ENCODE measurements at places on chromosomes 1 and 21.

DNA sequence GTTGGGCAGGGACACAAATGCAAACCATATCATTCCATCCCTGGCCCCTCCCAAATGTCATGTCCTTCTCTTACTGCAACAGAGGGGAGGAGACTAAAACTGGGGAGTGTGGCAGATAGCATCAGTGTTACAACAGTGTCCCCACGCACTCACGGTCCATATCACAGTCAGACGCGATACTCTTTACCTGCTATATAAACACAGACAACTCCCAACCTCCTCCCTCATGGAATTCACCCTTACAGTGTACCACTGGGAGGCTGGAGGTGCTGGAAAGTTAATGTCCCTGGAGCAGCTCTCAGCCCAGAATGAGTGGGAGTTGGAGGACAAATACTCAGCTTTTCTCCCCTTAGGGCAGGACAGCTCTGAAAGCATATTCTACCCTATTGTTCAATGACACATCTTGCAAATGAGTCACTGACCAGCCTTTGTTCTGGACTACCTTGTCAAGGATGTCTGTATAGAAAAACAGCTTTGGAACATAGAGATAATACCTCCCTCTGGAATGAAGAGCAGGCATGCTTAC lies 445.9 kb downstream of the SETD4 start:
- no peak for DNase-seq

DNA sequence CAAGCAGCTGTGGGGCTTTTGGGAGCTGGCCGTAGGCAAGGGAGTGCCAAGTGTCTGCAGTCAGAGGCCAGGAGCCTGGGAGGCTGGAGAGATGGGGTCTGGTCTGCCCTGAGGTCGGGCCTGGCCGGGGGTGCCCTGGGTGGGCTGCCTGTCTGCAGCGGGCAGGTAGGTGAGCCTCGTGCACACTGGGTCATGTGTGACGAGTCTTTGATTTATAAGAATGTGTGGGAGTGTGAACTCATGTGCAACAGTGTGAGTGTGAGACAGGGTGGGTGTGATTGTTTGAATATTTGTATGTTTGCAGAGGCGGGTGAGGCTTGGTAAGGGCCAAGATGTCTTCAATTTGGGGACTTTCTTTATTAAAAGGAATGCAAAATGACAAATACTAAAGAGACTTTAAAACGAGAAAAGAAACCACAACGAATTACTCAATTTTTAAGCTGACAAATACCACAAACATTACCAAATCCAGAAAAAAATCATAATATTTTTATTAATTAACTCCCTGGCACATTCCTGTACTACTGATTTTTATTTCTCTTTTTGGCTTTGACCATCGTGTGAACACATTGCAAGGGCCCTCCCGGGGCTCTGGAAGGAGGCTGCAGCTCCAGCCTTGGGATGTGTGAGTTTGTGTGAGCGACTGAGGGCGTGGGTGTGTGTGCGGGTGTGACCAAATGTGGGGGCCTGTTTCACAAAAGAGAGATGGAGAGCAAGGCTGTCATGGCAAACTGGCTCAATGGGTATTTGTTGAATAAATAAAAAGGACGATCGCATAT lies 110.3 kb upstream of the WNT4 start:
- DNase-seq = no peak

DNA sequence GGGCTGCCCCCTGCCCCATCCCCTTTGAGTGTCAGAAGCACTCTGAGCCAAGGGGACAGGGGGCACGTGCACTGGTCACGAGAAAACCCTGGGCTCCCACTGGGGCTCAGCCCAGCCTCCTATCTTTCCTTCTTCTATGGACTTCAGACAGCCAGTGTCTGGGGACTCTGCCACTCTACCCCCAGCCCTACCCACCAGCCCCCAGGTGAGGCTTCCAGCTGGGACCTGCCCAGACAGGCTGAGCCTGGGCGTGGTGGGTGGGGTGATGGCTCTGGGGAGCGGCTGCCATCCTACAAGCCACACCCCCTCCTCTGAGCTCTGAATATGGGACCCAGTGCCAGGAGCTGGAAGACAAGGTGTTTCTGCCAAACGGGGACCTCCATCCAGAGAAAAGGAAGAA lies 8.0 kb upstream of the SFN start:
- no peak for DNase-seq

DNA sequence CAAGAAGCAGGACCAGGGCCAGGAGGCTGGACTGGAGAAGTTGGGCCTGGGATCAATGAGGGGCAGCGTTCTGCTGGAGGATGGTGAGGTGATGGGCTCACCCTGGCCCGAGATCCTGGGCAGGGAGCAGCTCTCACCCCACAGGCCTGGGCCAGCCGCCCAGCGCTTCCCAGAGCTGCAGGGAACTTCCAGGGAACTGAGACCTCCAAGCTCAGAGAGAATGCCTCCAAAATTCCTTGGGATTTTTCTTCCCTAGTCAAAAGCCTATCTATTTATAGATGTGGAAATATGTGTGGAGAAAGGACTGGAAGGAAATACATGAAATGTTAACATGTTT lies 121.2 kb downstream of the SPSB1 start:
- no peak for DNase-seq

GRCh38 chr1:176111835-176112234 lies 95.3 kb downstream of the COP1 start:
- DNase-seq = no peak

GRCh38 chr1:199282751-199283305 lies 644.0 kb downstream of the PTPRC start:
- no peak for DNase-seq

DNA sequence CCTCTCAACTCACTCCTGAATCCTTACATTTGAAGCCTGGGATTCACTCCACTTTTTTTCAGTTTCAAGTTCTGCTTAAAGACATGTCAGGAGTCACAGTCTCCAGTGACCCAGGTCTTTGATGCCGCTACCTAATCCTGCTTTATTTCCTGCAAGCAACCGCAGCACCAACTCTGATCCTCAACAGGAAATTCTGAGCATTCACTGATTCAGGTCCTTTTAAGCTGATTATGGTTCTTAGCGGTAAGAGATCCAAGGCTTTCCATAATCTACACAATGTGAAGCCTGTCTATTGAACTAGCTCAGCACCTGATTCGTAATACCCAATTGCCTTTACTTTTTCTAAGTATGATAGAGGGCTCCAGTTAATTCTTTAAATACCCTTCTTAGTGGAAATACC lies 43.7 kb upstream of the PIGC start:
- no peak for DNase-seq

GRCh38 chr1:154614901-154615300 lies 6.9 kb upstream of the ADAR start:
- no peak for DNase-seq

GRCh38 chr1:175120511-175120910 lies 52.9 kb downstream of the TNN start:
- DNase-seq = no peak

DNA sequence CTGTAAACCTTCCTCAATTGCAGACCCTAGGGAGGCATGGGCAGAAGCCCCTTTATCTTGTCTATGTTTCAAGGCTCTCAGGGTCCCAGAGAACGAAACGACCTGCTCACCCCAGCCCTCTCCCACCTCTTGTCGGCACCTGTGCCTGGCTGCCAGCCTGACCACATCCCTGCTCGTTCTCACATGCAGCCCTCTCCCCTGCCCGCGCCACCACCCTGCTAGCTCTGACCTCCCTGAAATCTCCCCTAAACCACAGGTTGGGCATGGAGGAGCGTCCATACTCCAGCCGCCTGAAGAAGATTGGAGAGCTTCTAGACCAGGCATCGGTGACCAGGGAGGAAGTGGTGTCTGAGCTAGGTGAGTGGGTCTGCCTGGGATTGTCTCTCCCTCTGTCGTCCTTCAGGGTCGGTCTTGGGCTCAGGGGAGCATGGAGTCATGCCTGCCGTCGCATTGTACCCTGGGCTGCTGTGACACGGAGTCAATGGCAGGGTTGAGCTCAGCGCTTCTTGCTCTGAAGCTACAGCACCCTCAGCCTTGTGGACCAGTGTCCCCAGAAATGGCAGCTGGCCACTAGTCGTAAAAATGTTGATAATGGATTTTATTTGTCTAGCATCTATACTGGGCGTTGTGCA lies 3.6 kb downstream of the ADPRS start:
- no peak for DNase-seq

- no peak for DNase-seq
Observed at GRCh38 chr1:203028784-203029553, 2.7 kb downstream of the PPFIA4 start.

DNA sequence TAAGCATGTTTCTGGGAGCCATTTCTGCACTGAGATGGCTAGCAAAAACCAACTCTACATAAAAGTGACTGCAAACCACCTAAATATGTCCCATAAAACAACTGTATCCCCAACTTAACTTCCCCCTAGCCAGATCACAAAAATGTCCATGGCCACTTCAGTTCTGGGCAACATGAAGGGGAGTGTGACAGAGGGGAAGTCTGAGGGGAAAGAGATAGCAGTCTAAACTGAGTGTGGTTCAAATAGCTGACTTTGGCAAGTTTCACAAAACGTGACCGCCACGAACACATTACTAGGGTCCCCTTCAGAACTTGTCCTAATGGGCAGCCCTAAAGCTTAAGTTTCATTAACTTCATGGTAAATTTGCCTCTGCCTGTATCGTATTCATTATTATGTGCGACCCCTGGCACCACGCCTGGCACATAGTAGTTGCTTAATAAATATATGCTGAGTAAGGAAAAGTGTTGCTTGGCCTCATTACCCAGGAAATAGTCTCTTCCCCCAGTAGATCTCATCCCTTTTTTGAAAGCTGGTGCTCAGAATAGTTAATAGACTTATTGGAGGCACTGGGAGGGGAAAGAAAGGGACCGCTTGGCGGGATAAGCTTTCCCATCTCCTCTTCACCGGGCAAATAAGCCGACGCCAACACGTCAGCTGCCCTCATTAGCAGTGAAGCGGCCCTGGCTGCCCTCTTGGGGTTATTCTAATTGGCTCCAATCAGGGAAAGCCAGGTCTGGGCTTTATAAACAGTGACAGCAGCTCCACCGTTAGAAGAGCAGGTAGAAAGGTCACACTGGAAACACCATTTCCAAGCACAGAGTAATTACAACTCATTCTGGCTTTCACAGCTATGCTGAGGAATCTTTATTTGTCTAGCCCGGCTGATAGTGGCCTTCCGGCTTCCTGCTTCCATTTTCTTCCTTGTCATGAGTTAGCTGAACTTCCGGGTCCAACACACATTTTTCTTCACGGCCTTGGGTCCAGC lies 122.1 kb downstream of the LRIG2 start:
- no peak for DNase-seq

- DNase-seq = no peak
Observed at GRCh38 chr1:14661222-14661621, 62.7 kb downstream of the KAZN start.
